ENCODE measurements at places on chromosomes 3 and 15.

GRCh38 chr15:94848054-94848453 lies 616.7 kb downstream of the MCTP2 start:
- DNase-seq: no peak

GRCh38 chr3:39965461-39965860 lies 156.1 kb downstream of the MYRIP start:
- no peak for DNase-seq

DNA sequence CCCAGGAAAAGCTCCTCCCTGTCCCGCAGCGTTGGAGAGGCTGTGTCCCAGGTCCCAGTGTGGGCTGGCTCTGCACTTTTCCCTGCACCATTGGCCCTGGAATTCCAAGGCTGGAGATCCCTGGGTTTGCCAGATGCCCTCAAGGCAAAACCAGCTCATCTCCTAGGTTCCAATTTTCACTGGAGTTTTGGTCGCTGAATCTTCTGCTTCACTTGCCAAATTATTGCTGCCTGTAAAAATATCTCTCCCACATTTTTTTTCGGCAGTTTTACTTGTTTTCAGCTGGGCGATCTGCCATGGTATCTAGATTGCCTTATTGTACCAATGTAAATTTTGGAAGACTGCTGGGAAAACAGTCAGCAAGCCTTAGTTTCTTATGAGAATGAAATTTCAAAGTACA lies 150.9 kb upstream of the ATP10A start:
- DNase-seq: no peak

DNA sequence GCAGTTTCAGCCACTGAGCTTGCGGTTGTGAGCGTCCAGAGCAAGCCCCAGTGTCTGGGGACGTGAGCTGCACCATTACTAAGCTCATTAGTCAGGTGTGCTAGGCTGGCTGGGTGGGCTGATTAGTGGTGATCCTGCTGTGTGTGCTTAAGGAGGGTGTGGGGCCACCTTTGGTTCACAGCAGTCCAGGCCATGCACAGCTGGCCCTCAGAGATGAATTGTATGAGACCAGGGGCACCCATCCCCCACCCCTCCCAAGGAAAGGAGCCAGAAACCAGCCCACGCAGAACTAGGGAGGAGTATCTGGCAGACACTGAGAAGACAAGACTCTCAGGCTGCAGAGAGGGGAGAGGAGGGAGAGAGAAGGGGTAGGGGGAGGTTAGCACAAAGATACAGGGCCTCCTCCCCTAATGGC lies 3.8 kb downstream of the TYRO3 start:
- DNase-seq: peak; percentile 30

DNA sequence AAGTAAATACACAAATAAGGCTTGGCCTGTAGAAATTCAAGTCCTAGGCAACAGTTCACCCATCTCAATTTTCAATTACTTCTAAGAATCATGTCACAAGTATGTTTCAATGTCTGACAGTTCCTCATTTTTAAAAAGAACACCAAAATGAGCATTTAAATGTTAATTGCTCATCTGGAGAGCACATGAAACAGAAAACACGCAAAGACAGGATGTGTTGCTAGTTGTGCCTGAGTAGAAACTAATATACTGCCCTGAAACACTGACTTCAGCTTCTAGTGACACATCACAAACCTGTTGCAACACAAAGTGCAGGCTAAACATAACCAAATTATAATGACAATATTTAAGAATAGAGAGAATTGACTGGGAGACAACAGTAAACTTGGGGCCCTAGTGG lies 167.3 kb upstream of the THBS1 start:
- DNase-seq: no peak

- no peak for DNase-seq
Observed at GRCh38 chr3:69433969-69434325, 48.1 kb upstream of the FRMD4B start.

All from NCI-H146 (cell line).